Heart right ventricle (tissue), 16 donors: ENCODE measurements at places on chromosomes 1 and 21. TPM values are rescaled to one million over a fixed set of nuclear protein-coding genes. Genes with fewer than 3 reads are reported as not detected.

GRCh38 chr1:181485287-181486097, 2.2 kb downstream of the CACNA1E start:
- DNase-seq, result peak; percentile 23

GRCh38 chr1:50358962-50359361, 64.3 kb downstream of the DMRTA2 start:
- no peak for DNase-seq

GRCh38 chr1:31043631-31044030, 21.9 kb downstream of the PUM1 start:
- no peak for DNase-seq

DNA sequence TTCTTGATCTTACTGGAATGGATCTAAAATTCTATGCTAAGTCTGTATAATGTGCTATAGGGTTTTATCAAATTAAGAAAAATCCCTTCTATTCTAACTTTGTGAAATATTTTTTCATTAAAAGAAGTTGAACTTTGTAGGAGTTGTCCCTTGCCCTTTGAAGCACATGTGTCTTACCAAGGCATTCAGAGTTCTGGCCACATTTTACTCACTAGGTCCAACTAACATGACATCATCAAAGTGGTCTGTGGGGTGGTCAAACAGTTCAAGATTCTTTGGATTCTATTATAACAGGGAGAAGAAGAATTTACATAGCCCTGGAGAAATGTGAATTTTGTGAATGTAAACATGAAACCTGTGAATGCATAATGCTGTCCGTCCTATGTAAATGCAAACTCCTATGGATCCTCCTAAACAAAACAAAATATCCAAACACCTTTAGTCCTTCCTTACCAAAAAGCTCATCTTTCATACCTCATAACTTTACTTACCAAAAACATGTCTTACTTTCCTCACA, 88.7 kb downstream of the EBNA1BP2 start:
- DNase-seq, result no peak

DNA sequence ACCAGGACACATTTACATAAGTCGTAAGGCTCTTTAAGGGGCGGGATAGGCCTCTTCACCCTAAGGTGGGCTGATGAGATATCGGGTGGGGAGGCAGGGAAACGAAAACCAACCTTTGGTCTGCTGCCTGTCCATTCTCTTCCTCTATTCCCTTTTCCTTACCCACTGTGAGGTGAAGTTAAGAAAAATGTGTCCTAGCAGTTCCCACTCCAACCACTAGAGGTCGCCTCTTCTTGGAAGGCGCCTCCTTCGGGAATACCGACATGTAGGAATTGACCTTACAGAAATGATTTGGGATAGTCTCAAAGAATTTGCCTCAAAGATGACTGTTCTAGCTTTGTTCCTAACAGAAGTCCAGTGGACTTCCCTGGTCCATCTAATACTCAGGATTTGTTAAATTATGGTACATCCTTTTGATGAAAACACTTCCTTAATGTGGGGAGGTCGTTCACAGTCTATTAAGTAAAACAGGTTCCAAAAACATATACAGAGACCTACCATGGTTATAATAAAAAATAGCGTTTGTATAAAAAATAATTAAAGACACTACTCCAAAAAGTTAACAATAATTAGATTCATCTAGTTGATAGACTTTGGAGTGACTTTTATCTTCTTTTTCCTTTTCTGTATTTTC, 14.1 kb downstream of the AZIN2 start:
- peak; percentile 63 for DNase-seq

- no peak for DNase-seq
Measured at GRCh38 chr1:197850042-197850441, 52.4 kb upstream of the C1orf53 start.

- DNase-seq, result no peak
Measured at GRCh38 chr1:233641029-233641428, 27.1 kb downstream of the KCNK1 start.

GRCh38 chr1:197737916-197738315, 37.4 kb downstream of the DENND1B start:
- no peak for DNase-seq

- DNase-seq, result no peak
Measured at GRCh38 chr1:11543796-11544195, 64.8 kb downstream of the DISP3 start.

- DNase-seq, result no peak
Measured at GRCh38 chr1:232459826-232460225, 170.1 kb downstream of the SIPA1L2 start.

DNA sequence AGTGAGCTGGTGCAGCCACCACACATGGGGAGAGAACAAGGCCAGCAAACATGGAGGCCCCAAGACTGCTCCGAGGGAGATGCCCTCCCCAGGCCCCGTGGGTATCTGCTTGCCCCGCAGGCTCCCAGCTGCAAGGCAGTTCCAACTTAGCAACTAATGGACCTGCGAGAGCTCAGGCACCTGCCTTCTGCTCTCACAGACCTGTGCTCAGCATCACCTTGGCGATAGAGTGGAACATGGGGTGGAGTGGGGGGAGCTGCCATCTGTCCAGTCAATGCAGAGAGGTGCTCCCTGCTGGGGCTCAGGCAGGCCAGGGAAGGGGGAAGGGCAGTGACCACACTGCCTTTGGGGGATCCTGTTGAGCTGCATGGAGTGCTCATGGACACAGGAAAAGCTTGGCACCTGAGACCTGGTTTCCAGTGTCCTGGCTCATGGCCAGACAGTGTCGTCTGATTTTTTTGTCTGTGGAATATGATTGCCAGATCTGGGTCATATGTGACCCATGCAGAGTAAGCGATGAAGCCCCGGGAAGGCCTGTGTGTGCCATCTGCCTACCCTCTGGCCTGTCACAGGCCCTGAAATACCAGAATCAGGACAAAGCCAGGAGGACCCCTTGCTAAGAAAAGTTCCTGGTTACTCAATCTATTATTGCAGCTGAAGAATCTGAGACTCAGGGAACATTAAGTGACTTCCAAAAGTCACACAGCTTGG, 39.9 kb upstream of the TENT5C start:
- DNase-seq, result no peak

- DNase-seq, result no peak
Measured at GRCh38 chr1:37108596-37109188, 74.4 kb upstream of the GRIK3 start.

DNA sequence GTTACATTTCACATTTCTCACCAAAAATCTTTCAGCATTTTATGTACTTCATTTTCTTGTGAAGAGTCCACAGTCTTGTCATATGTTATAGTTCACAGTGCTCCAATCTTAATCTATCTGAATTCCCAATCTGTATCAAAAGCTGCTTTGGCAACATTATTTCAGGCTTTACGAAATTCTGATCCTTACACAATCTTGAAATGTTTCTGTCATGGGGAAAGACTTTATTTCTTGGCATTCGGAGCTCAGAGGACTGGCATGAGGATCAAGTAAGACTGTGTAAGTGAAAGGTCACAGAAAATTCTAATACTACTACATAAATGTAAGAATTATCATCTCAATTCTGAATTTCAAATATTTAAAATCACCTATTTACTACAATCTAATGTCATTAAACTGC, 2.0 kb downstream of the USP33 start:
- no peak for DNase-seq

DNA sequence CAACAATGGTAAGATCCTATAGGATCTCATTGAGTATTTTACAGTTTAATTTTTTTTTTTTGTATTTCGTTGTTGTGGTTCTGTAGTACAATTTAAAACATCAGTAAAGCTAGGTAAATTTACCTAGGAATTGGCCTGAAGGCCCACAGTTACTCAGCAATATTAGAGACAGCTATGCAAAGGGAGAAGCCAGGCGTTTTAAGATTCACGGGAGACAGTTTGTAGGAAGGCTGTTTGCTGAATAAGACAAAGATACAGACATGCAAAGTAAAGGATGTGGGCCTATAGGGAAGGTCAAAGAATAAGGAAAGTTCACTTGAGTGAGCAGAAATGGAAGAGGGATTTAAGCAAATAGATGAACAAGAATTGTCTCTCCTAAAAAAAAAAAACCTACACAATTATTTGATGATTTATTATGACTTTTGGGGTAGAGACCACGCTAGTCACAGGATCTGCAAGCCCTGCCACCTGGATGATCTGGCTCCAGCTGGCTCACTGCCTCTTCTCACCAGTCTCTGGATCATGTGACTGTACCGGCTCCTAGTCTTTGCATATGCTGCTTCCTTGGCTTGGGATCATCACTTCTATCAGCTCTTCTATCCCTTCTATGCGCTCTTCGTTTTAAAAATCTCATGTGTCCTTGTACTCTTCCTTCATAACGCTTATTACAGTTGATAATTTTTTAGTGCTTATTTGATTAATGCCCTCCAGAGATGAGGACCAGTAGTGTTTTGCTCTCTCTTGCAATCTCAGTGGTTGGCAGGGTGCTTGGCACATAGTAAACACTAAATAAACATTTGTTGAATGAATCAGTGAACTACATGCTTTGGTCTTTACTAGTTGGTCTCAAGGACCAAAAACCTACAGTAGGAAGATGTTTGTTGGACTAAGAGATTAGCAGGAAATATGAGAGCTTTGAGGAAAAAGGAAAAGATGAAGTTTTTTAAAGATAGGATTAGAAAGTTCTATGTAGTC, 14.1 kb downstream of the DYRK1A start:
- DNase-seq, result peak; percentile 28

- no peak for DNase-seq
Measured at GRCh38 chr1:209896346-209896745, 41.7 kb upstream of the SYT14 start.

- DNase-seq, result no peak
Measured at GRCh38 chr1:204558467-204558866, 42.3 kb downstream of the MDM4 start.

DNA sequence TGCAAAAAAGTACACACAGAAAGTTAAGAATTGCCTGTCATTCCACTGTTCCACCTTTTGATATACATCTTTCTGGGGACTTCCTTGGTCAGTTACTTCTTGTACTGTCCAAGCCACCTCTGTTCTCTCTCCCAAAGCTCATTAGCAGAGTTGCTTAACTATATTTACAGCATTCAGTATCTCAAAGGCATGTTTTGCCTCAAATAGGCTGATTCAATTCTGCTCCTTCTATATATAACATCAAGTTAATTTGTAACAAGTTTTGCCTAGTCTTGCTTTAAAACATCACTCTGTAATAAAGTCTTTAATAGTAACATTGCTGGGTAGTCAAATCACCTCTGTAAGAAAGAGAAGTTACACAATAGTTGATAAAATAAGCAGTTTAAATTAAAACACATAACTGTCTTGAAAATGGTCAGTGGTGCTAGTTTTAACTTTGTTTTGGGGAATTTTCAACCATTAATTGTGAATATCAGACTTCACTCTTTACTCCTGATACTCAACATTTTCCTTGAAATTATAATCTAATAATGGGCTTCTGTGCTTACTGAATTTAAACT, 35.7 kb downstream of the EDARADD start:
- DNase-seq, result no peak

DNA sequence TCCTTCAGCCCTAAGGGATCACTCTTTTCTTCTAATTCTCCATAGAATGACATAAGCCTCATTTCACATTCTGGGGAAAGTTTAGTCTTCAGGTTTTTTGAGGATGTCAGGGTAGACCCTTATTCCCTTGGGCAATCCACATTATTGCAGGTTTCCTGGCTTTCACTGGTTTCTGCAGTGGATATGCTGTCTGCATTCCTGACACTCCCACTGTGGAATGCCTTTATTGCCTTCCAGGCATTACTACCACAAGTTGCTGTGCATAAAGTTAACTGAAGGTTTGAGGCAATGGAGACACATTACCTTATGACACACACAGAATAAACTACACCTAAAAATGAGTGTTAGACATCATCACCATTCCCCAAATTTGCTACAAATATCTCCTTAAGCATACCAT, 12.7 kb downstream of the FASLG start:
- no peak for DNase-seq

DNA sequence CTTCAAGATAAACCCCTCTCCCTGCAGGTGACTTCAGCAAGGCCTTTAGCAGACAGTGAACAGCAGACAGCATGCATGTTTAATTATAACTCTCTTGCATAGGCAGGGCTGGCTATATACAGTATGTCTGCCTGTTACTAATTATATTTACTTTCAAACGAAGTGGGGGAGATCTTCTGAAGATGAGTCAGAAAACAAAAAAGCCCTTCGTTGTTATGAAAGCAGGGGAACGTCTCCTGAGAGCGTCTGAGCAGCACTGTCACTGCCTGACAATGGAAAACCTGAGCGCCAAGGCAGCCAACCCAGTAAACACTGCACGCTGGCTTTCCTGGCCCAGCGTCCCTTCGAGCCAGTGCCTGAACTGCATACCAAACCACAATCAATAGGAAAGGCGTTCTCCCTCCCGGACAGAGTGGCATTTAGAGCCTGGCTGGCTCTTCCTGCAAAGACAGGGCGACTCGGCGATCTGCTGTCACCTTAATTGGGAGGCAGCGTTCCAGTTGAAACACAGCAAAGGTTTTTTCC, 54.1 kb downstream of the TOMM20 start:
- DNase-seq, result peak; percentile 52

- DNase-seq, result no peak
Measured at GRCh38 chr1:185083818-185084217, 38.5 kb downstream of the RNF2 start.

DNA sequence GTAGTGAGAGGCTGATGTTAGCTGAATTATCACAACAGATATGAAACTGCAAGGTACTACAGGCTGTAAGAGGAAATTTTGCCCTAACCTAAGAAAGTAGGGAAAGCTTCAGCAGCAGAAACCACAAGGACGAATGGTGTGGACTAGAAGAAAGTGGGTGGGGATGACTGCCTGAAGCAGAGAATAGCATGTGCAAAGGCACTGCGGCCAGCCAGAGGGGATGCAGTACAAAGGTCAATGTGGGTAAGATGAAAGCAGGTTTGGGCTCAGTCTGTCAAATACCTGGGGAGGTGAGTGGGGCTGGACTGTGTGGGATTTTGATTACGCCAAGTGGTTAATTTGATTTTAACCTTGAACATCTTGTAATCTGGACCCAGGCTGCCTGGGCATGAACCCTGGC, 199.3 kb upstream of the GALNT2 start:
- no peak for DNase-seq

ST7L gene
- 13.9 TPM for total RNA-seq

DYRK3 gene
- 17.7 TPM for total RNA-seq

YOD1 gene
- total RNA-seq, result 9.1 TPM

DSCAM gene
- total RNA-seq, result not detected

UBL4B gene
- not detected for total RNA-seq

SDE2 gene
- 12.6 TPM for total RNA-seq

PLA2G4A gene
- total RNA-seq, result 1.8 TPM

LCE1A gene
- total RNA-seq, result not detected

NUP133 gene
- total RNA-seq, result 35.8 TPM

LRRIQ3 gene
- 0.11 TPM for total RNA-seq

MTFR1L gene
- total RNA-seq, result 225 TPM

CRYAA gene
- total RNA-seq, result not detected
